ENCODE measurements at places on chromosomes 11 and 22. TPM values are rescaled to one million over a fixed set of nuclear protein-coding genes. Genes with fewer than 3 reads are reported as not detected.

CTTN gene
- 0.14 TPM for total RNA-seq

EMID1 gene
- total RNA-seq = not detected

CARD16 gene
- total RNA-seq = 83.7 TPM

CECR2 gene
- not detected for total RNA-seq

PCNX3 gene
- total RNA-seq = 57.2 TPM

DNA sequence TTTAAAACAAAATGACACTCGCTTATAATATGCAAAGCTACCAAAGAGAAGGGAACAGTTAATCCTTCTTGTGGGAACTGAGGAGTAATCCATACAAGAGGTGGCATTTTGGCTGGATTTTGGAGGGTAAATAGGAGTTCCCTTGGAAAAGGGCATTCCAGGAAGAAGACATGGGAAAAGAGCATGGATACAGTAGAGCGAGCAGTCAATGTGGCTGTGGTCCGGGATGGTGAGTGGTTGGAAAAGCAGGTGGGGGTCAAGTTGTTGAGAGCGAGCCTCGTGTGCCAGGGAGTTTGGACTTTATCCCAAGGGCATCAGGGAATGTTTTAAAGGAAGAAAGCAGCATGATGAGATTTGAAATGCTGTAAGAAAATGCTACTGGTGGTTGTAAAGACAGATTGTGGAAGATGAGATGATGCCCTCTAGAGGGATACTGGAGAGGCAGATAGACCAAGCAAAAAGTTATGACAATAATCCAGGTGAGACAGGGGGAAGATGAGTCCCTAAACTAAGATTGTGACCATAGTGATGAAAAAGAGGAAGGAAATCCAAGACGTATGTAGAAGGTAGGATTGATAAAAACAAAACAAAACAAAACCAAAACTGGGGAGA lies 3.8 kb upstream of the MMP7 start:
- DNase-seq = no peak
- H3K36me3 ChIP-seq = no peaks in the 10 kb centered on the region

GRCh38 chr22:38164551-38164918 lies 17.1 kb downstream of the PLA2G6 start:
- DNase-seq = no peak
- H3K4me3 ChIP-seq = no peak overlapping the region
- no peak overlapping the region for H3K27ac ChIP-seq

DNA sequence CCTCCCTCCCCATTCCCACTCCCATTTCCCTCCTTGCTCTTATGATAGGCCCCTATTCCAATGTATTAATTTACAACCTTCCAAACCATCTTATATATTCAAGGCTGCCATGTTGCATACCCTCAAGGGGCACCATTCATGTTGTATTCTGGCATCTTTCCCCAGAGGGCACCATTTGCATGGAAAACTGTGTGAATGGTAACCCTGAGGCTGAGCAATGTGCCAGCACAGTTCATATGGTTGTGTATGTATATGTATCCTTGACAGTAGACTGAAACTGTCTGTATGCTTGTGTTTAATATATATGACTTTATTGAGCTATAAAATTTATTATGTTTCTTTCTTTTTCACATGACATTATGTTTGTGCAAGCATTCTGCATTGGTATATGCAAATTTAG lies 7.3 kb downstream of the RASSF10 start:
- H3K4me3 ChIP-seq = no peak overlapping the region
- peaks cover 4% of the 10 kb centered on the region for H3K4me1 ChIP-seq
- no peaks in the 10 kb centered on the region for H3K36me3 ChIP-seq
- no peak overlapping the region for H3K27ac ChIP-seq
- peaks cover 65% of the 10 kb centered on the region for H3K27me3 ChIP-seq

- no peak overlapping the region for H3K4me3 ChIP-seq
- no peak for DNase-seq
- H3K36me3 ChIP-seq = peaks cover 2% of the 10 kb centered on the region
- H3K27me3 ChIP-seq = no peaks in the 10 kb centered on the region
- H3K27ac ChIP-seq = no peak overlapping the region
Measured at GRCh38 chr22:44037519-44038375, 13.6 kb downstream of the PARVB start.

- H3K27me3 ChIP-seq = peaks cover 11% of the 10 kb centered on the region
- DNase-seq = peak; percentile 22
- no peak overlapping the region for H3K4me3 ChIP-seq
- H3K36me3 ChIP-seq = peaks cover 1% of the 10 kb centered on the region
- no peak overlapping the region for H3K27ac ChIP-seq
- peaks cover 8% of the 10 kb centered on the region for H3K4me1 ChIP-seq
Measured at GRCh38 chr11:118615976-118616371, 8.6 kb downstream of the PHLDB1 start.

- no peak overlapping the region for H3K27ac ChIP-seq
- H3K27me3 ChIP-seq = no peaks in the 10 kb centered on the region
- no peak for DNase-seq
- peaks cover 18% of the 10 kb centered on the region for H3K4me1 ChIP-seq
- H3K4me3 ChIP-seq = no peak overlapping the region
Measured at GRCh38 chr11:85772695-85773094, 38.2 kb downstream of the SYTL2 start.

DNA sequence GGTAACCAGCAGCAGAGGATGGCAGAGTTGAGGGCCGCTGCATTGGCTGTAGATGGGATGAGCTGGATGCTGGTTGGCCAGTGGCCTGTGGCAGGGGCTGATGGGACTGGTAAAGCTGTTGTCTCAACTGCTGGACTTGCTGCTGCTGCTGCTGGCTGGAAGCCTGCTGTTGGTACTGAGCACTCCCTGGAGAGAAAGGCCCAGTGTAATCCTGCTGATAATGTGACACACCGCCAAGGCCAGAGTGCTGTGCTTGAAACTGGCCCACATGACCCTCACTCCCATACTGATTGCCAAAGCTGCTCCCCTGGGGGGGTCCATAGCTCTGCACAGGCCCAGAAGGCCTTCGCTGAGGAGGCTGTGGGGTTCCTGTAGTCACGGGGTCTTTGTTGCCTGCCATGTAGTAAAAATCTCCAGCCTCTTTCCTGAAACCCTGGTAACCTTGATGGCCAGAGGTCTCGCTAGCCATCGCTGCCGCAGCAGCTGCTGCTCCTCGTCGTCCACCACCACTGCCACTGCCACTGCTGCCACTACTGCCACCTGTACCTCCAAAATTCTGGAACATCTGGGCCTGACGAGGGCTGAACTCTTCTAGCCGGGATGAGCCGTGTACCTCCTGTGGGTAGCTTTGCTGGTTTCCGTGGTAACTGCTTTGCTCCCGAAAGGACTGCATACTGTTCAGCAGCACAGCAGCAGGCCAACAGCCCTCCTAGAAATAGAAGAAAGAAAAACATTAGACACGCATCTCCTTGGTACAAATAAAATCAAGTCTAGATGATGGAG lies 55.6 kb downstream of the TCF20 start:
- H3K27me3 ChIP-seq = no peaks in the 10 kb centered on the region
- H3K27ac ChIP-seq = no peak overlapping the region
- H3K36me3 ChIP-seq = peaks cover 13% of the 10 kb centered on the region
- no peak overlapping the region for H3K4me3 ChIP-seq
- no peak for DNase-seq

DNA sequence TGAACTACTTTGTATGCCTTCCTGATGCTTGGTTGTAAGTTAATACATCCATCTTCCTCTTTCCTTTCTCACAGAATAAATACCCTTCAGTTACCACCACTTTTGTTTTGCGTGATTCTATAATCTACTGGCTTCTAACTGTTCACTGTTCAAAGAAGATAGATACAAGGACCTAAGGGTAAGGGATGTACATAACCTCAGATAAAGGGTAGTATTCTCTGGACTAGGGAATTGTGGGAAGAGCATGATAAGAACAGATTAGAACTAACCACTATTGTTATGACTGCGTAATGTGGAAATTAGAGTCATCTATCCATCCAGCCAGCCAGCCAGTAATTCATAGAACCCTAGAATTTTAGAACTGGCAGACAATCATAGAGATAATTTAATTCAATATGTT lies 36.4 kb downstream of the MAP6 start:
- DNase-seq = no peak
- no peak overlapping the region for H3K27ac ChIP-seq
- no peak overlapping the region for H3K4me3 ChIP-seq
- peaks cover 62% of the 10 kb centered on the region for H3K27me3 ChIP-seq
- H3K4me1 ChIP-seq = no peaks in the 10 kb centered on the region

- no peak for DNase-seq
- H3K27ac ChIP-seq = no peak overlapping the region
- no peaks in the 10 kb centered on the region for H3K36me3 ChIP-seq
- H3K4me1 ChIP-seq = peaks cover 48% of the 10 kb centered on the region
- H3K27me3 ChIP-seq = no peaks in the 10 kb centered on the region
- H3K4me3 ChIP-seq = no peak overlapping the region
Measured at GRCh38 chr11:48104568-48104924, 112.1 kb upstream of the OR4B1 start.

- peak; percentile 68 for DNase-seq
- H3K27me3 ChIP-seq = no peaks in the 10 kb centered on the region
- peaks cover 5% of the 10 kb centered on the region for H3K4me1 ChIP-seq
- no peak overlapping the region for H3K4me3 ChIP-seq
- peaks cover 10% of the 10 kb centered on the region for H3K36me3 ChIP-seq
- H3K27ac ChIP-seq = peak overlapping the region; percentile 52
Measured at GRCh38 chr11:62694455-62695167, 5.3 kb upstream of the LRRN4CL start.

- no peak within 1 kb of the TSS for H3K4me3 ChIP-seq
- H3K27ac ChIP-seq = no peak within 1 kb of the TSS
- peaks cover 4% of the 10 kb centered on the region for H3K27me3 ChIP-seq
Measured at GRCh38 chr11:4697585-4697984, at the start of gene OR51E2. OR51E2 (minus strand) TSS chr11:4697853; CDS start chr11:4682711, 15,142 bp downstream.

DNA sequence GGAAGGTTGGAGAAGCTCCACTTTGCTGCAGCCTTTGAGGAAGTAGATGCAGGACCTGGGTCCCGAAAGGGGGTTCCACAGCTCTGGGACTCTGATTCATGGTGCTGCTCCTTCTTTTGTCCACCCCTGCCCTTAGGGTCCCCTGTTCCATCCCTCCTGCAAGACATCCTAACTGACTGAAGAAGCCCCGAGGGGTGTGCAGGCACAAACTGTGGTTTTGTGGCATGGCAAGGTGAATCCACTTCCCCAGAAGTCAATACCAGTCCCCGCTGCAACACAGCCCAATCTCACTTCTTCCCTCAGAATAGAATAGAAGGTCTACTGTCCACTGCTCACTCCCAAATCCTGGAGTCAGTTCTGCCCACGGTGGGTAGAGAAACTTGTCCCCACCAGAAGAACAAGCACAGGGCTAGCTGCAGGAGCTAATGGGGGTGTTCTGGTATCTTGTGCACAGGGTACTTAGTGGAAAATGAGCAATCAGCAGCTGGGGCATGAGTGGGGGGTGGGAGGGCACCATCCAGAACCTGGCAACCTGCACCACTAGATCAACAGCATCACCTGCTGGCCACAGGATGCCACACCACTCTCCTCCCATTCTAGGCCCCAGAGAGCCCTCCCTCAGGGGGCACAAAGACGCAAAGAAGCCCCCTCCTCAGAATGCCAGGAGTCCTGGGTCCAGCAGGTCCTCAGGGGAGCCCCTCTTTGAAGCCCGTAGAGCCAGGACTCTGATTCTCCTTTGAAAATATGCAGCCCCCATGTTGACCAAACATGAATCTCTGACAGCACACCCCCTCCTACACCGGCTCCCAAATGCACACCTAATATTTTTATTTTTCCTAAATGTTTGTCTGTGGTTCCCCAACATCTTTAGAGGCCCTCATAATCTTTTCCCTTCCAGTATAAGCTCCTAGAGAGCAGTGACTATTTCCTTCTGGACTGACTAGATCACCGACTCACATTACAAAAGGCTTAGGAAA lies 14.1 kb downstream of the SPATA19 start:
- DNase-seq = no peak
- no peaks in the 10 kb centered on the region for H3K36me3 ChIP-seq
- peaks cover 5% of the 10 kb centered on the region for H3K27me3 ChIP-seq

DNA sequence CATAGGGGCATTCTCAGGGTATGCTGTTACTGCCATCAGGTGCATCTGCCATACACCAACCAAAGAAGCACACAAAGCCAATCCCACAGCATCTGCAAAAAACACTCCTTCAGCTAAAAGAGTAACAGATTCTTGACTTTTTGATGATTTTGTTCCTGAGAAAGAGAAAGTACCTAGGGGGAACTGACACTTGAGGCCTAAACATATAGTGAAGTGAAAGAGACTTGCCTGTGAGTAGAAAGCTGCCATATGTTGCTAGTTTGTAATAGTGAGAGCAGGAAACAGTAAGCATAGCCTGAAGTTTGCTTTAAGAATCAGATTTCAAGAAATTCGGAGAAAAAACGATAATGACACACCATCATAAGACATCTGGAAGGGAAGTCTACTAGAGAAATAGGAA lies 97.9 kb upstream of the CTSC start:
- peaks cover 19% of the 10 kb centered on the region for H3K36me3 ChIP-seq
- DNase-seq = no peak
- H3K27me3 ChIP-seq = peaks cover 4% of the 10 kb centered on the region

Measured in activated naive CD8-positive, alpha-beta T cell treated with anti-CD3 and anti-CD28 coated beads, Interleukin-2, amount 10 ng/mL, durations not matched to agents 7 days and 5 days (primary cell).